CD4-positive, alpha-beta T cell treated with Interleukin-12 subunit alpha and Interleukin-12 subunit beta, for 1 hour (primary cell): ENCODE measurements at places on chromosomes 7 and 10.

DNA sequence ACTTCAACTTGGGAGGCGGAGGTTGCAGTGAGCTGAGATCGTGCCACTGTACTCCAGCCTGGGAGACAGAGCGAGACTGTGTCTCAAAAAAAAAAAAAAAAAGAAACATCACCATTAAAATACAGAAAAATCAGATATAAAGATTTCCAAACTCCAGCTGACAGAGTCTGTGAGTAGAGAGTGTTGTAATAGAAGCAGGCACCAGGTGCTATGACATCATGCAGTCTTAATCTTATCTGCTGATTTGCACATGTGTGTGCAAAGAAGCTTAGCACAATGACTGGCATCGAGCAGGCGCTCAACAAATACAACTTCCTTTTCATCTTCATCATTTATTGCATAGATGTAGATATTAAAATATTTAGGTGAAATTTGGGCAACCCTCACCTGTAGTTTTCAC, 92.2 kb downstream of the PRKCQ start:
- no peak for DNase-seq

DNA sequence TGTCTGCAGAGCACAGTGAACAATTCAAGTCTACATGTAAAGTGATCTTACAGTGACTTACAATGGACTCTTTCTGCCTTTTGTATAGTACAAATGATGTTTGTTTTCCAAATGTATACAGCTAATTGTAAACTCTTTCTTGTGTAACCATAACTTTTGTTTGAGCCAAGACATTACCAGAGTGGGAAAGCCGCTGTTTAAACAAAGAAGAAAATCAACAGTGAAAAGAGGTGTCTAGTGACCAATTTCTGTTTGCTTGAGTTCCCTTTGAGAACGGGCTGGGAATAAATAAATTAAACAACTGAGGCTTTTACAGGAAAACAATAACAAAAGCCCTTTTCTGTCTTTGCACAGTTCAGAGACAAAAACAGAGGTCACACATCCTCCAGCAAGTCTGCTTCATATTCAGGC, 1163.4 kb downstream of the CNTNAP2 start:
- DNase-seq = no peak

GRCh38 chr7:139687211-139687954, 90.4 kb downstream of the HIPK2 start:
- DNase-seq = no peak

DNA sequence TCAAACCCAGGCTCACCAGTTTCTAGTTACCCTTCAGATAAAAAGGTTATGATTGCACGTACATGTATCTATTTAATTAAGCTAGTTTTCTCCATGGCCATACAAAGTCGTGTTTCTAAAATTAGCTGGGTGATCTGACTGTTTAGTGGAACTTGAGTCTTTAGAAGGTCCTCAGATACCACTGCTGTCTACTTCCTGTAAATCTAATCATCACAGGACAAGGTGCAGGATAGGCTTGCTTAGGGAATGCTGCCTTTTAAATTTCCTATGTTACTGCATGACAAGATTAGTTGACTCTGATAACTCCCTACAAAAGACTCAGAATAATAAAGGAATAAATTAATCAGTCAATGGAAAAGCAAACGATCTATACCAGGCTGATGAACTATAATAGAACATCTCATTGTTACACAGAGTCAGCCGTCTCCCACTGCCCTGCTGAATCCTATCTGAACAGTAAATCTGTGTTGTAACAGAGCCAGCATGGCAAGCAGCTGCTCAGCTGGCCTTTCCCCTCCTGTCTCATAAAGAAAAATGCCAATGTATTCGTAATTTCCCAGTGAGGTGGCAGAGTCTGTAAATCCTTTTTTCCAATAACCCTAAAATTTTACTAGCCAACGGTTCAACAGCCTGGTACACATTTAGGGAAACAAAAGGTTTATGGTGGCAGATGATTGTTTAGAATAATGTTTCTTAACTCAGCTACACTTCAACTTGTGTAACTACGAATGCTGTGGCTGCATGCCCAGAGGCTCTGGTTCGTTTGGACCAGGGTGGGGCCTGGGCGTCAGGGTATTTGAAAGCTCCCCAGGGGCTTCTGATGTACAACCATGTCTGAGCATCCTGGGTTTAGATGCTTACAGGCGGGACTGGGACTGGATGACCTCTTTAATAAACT, 318.0 kb downstream of the PAXIP1 start:
- no peak for DNase-seq

GRCh38 chr10:113252650-113253618, 299.9 kb upstream of the HABP2 start:
- DNase-seq = no peak

GRCh38 chr7:95200741-95201140, 123.6 kb downstream of the PON1 start:
- no peak for DNase-seq

- no peak for DNase-seq
Measured at GRCh38 chr10:113846036-113846435, 7.8 kb downstream of the DCLRE1A start.

DNA sequence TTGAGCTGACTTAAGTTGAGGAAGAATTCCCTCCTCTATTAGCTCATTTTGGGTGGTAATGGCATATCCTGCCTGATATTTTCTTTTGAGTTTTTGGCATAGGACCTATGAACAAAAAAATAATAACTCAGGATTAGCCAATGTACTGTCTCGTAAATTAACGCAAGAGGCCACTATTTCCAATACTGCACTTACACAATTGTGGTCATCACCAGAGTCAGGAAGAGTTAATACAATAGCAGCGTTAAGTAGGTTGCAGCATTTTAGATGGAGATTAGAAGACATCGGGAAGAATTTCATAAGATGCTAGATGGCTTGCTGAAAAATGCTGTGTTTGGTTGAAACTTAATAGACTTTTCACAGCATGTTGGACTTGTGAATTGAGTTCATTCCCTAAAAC, 36.4 kb downstream of the ANTXRL start:
- DNase-seq = no peak

DNA sequence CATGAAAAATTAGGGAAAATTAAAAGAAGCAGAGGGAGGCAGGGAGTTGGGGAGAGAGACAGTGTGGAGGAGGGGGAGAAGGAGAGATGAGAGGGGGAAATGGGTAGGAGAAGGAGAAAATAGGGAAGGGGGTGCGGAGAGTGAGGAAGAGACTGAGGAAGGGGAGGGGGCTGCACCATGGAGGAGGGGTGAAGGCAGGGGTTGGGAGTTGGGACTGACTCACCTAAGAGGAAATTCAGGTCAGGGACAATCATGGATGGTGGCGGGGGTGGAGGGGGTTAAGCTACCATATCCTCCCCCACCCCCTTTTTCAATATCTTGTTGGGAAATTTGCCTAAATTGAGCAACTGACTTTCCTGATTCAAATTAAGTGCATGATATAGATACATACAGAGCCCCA, 8.0 kb downstream of the GRK5 start:
- no peak for DNase-seq

- DNase-seq = no peak
Measured at GRCh38 chr10:98456686-98457482, 10.1 kb upstream of the HPS1 start.

- no peak for DNase-seq
Measured at GRCh38 chr10:79985481-79986072, 36.7 kb upstream of the SFTPD start.

DNA sequence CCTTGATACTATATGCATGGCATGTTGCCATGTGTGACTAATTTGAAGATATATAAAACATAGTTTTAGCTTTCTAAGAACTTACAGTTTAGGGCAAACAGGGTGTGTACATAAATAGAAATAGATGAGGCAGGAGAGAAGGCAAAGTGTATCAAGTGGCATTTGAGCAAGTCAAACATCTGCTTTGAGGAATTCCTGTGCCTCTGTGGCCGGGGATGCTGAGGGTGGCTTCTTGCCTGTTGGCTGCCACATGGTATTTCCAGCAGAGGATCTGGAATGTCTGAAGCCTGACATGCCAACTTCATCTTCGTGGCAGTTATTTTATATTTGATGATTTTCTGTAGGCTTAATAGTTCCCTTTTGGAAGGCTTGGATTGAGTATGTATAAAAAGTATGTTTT, 6.0 kb downstream of the SSBP1 start:
- DNase-seq = no peak

DNA sequence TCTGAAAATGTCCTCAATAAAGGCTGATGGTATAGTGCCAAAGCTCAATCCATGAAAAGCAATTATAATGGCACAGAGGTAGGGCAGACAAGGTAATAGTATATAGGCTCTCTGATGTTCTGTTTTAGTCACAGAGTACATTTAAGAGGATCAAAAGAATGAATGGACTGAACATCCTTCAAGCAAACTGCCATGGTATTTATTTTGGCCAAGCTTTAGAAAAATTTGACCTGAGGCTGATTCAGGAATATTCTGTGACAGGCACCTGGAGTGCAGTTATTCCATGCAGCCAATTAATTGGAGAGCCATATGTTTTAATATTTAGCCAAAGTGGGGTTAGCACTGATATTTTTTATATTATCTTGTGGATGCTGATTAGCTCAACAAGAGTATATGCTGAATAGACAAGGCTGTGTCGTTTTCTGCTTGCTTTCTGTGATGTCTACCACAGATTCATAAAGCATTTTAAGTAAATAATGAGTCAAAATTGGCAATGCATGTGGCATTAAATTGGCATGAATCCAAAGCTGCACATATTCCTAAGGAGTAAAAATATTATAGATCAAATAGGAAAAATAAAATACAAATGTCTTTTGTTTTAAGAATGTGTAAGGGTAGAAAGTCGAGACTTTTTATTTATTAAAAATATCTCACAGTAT, 177.4 kb downstream of the PCLO start:
- no peak for DNase-seq

GRCh38 chr7:24123076-24123475, 160.9 kb upstream of the NPY start:
- DNase-seq = no peak

DNA sequence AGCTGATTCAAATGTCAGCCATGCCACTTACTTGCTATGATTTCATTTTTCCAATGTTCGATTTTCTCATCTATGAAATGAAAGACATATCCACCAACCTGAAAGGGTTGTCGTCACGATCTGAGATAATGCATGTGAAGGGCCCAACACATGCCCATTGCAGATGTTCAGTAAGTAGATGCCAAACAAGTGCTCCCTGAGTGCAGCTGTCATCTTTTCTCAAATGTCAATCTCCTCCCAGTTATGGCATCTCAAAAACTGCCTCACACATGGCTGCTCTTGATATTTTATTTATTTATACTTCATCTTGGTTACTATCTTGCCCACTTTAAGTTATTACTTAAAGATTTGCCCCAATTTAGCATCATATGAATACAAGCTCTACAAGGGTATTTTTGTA, 16.8 kb downstream of the CPEB3 start:
- no peak for DNase-seq

DNA sequence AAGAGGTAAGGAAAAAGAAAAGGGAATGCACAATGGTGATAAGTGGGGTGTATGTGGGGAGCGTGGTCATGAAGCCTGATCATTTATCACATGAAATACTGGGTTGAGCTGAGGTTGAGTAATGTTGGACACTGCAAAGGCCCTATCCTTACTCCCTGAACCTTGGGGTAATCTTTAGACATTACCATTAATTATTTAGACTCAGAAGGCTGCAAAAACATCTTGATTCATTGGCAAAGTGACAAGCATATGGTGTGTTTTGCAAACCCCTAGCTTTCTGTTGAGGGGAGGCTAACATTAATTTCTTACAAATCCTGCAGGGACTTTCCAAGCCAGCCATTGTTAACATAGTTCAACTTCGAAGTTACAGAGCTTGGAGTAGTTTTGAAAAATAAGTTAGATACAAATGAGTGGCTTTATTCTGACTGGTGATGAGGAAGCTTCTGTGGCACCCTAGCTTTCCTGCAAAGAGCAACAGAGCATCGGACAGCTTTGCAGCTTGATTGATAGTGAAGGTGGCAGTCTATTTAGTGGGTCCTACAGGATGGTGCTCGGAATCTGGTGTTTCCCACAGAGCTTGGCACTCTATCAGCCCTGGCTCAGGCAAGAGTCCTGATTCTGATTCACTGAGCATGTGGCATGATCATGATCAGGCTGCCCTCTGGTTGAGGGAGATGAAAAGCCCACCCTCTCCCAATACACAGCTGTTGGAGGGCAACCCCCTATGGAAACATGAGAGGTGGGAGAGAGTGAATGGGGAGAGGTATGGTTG, 153.7 kb upstream of the NPVF start:
- no peak for DNase-seq

- DNase-seq = no peak
Measured at GRCh38 chr7:31954500-31954899, 115.7 kb downstream of the PDE1C start.
